ENCODE measurements at places on chromosomes 16 and 17.

- DNase-seq = no peak
These were observed 7.7 kb downstream of the USP6 start for GRCh38 chr17:5123343-5124124.

- DNase-seq = no peak
These were observed 23.6 kb downstream of the TBC1D16 start for GRCh38 chr17:80011989-80012555.

GRCh38 chr17:27906623-27907022 is 13.5 kb upstream of the LYRM9 start:
- DNase-seq = no peak

DNA sequence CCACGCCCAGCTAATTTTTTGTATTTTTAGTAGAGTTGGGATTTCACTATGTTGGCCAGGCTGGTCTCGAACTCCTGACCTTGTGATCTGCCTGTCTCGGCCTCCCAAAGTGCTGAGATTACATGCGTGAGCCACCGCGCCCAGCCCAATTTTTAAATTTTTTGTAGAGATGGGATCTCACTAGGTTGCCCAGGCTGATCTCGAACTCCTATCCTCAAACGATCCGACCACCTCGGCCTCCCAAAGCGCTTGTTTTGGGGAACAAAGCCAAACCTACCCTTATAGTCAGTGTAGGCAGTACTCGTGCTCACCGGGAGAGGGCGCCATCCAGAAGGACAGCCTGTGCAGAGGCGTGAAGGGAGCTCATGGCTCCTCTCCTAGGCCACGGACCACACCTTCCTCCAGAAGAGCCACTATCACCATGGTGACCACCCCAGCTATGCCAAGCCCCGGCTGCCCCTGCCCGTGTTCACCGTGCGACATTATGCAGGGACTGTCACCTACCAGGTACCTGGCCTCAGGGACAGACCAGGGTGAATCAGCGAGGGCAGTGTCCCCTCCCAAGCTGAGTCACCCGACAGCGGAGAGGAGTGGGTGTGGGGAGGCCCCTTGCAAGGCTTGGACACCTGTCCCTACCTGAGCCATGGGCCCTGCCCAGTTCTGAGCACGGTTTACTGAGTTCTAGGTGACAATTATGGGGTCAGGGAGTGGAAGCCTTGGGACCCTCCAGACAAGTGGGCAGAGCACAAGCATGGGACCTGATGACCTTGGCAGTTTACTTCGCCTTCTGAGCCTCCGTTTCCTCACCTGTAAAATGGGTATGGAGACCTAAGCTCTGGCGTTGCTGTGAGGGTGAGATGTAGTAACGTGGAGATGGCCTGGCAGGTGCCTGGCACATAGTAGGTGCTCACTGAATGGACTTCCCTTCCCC is 13.7 kb downstream of the MYO15B start:
- DNase-seq = peak; percentile 49

- no peak for DNase-seq
These were observed 7.6 kb upstream of the C17orf107 start for GRCh38 chr17:4891411-4892410.

GRCh38 chr17:19678581-19679453 is 30.3 kb downstream of the ALDH3A2 start:
- DNase-seq = no peak

- peak; percentile 65 for DNase-seq
These were observed at the start of gene RHBDL3 for GRCh38 chr17:32265192-32265923. Gene RHBDL3 (plus strand): TSS chr17:32265832. CDS start chr17:32266190, 358 bp downstream.

GRCh38 chr16:12467418-12468210 is 336.1 kb downstream of the CPPED1 start:
- no peak for DNase-seq

DNA sequence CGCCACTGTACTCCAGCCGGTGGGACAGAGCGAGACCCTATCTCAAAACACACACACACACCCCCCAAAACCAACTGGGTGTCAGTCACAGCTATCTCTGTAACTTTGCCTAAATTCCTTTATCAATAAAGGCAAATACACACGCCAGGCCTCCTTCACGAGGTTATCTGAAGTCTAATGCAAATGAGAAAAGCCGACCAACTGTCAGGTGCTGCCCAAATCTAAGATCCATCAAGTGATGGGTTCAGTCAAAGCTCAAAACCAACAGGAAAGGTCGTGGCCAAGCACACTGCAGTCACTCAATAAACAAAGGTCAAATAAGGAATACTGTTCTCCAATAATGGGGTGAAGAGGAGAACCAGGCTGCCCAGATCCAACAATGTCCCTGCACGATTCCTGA is 1.1 kb downstream of the ANKFY1 start:
- no peak for DNase-seq

DNA sequence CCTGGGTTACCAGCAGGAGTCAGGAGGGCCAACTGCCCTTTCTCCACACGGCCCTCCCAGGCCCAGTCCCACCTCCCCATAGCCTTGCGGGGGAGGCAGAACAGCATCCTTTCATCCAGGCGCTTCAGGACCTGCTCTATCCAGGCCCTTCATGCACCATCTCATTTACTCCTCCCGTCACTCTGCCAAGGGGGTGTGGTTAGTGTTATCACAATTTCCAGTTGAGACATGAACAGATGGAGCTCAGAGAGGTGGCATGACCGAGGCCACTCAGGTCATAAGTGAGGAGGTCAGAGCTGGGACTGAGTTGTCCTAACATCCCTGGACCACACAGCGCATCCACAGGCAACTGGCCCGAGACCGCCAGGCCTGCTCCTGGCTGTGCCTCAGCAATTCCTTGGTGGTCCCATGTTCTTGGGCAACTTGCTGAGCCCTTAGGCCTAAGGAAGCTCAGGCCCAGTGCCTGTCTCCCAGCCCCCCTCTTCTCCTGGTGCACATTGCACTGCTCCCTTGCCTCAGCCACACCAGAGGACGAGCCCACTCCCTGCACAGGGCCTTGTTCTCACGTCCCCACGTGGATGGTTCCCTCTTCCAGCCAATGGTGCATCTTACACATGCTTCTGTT is 23.8 kb downstream of the C17orf100 start:
- no peak for DNase-seq

DNA sequence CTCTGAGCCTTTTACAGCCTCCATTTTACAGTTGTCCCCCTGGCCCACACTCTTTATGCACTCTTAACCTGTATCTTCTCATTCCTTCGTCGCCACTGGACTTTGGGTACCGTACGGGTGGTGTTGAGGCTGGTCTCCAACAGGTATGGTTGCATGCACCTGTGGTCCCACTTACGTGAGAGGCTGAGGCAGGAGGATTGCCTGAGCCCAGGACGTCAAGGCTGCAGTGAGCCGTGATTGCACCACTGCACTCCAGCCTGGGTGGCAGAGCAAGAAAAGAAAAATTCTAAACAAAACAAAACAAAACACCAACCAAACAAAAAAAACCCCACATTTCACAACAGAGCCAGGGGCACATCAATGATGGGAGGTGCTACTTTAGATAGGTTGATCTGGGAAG is 14.4 kb upstream of the TMEM98 start:
- no peak for DNase-seq

DNA sequence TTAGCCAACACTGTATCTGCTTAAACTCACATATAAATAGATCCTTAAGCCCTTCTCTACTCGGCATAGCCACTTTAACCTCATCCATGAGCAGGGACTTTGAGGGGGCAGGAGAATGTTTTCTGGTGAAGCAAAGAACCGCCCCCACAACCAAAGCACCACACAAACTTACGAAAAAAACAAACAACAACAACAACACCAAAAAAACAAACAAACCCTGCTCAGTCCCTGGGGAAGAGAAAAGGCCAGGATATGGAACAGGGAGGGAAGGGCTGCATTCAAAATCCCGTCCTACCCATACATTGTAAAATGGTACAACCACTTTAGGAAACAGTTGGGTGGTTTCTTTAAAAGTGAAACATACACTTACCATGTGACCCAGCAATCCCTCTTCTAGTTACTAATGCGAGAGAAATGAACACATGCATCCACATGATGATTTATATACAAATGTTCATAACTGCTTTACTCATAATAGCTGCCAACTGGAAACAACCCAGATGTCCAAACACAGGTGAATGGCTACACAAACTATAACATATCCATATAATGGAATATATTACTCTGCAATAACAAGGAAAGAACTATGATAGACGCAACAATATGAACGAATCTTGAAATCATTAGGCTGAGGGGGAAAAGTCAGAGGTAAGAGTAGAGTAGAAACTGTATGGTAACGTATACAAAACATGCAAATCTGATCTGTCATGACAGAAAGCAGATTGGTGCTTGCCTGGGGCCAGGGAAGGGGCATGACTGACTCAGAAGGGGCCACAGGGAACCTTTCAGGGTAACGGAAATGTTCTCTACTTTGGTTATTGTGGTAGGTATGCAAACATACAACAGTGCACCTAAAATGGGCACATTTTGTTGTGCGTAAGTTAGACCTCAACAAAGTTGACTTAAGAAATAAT is 37.7 kb upstream of the TOB1 start:
- no peak for DNase-seq

DNA sequence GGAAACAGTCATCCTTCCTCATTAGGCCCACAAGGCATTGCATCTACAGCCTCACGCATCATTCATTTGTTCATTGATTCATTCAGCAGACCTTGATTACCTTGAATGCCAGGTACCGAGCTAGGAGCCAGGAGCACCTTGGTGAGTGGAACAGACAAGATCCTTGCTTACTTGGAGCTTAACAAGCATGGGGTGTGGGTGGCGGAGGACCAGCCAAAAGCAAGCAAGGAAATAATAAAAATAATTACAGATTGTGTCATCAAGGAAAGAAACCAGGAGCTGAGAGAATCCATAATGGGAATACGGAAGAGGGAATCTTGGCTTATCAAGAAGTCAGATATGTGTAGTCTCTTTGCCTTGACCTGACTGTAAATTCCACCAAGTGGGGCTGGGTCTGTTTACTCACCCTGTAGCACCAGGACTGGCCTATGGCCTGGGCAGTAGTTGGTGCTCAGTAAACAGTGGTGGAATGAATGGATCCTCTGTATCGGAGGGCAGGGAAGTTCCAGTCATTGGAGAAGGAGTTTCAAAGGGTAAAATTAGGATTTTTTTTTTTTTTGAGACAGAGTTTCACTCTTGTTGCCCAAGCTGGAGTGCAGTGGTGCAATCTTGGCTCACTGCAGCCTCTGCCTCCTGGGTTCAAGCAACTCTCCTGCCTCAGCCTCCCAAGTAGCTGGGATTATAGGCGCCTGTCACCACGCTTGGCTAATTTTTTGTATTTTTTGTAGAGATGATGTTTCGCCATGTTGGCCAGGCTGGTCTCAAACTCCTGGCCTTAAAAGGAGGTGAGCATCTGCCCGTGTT is 157.7 kb downstream of the MSI2 start:
- no peak for DNase-seq

GRCh38 chr16:2280461-2280860 is 12.5 kb upstream of the RNPS1 start:
- no peak for DNase-seq

GRCh38 chr16:57720142-57720575 is 15.4 kb upstream of the KATNB1 start:
- DNase-seq = peak; percentile 55

DNA sequence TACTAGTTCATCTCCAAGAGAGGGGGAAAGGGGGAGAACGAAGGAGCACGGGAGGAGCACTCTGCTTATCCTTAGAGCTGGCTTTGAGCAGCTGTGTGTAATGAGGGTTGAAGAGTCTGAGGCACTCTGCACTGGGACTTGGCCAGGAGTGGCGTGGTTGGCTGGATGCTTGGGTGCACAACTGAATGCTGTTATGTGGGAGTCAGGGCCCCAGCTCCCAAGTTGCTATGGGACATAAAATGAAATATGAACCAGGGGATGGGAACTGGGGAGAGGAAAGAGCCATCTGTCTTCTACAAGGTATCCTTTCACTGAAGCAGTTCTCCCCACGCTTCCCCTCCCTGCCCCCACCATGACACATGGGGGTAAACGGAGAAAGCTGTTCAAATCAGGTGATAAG is 105.9 kb upstream of the ANKFN1 start:
- DNase-seq = no peak

DNA sequence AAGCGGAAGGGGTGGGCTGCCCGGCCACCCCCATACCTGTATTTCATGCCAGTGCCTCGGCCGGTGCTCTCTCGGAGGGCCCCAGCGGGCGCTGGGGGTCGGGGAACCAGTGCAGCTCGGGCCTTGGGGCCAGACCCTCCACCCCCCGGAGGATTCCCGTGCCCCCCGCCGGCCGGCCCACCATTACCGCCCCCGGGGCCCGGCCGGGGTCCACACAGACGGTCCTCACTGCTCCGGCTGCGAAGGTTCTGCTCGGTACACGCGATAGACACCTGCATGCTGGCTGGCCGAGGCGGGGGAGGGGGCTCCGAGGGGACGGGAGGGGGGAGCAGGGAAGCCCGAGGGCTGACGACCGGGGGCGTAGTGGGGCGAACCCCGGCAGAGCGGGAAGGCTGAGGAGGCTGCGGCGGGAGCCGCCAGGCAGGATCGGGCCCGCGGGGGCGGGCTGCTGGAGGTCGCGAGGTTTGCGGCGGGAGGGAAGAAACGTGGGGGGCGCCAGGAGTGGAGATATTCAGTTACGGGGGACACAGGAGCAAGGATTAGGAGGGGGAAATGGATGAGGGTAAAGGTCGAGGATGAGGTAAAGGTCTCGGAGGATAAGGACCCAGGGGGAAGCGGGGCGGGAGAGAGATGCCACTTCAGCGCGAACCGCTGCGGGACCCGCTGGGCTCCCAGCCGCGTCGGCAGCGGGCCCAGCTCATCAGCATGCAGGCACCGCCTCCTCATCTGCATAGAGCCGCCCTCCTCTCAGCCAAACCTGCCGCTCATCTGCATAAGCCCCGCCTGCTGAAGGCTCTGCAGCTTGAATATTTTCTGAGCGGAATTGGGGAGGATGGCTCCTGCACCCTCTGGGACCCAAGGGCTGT is at the start of gene KCNAB3:
Gene KCNAB3, minus strand, starts transcription at position 699 of the 866 bp plus-strand sequence. Its CDS starts 421 bp downstream, at position 278.
- peak; percentile 85 for DNase-seq

- peak; percentile 18 for DNase-seq
These were observed 684 bp upstream of the NUDT16L1 start for GRCh38 chr16:4692460-4693295.

- DNase-seq = no peak
These were observed 18.4 kb downstream of the PSMD7 start for GRCh38 chr16:74315059-74315458.

- DNase-seq = no peak
These were observed 33.4 kb upstream of the TMEM92 start for GRCh38 chr17:50240851-50241250.

DNA sequence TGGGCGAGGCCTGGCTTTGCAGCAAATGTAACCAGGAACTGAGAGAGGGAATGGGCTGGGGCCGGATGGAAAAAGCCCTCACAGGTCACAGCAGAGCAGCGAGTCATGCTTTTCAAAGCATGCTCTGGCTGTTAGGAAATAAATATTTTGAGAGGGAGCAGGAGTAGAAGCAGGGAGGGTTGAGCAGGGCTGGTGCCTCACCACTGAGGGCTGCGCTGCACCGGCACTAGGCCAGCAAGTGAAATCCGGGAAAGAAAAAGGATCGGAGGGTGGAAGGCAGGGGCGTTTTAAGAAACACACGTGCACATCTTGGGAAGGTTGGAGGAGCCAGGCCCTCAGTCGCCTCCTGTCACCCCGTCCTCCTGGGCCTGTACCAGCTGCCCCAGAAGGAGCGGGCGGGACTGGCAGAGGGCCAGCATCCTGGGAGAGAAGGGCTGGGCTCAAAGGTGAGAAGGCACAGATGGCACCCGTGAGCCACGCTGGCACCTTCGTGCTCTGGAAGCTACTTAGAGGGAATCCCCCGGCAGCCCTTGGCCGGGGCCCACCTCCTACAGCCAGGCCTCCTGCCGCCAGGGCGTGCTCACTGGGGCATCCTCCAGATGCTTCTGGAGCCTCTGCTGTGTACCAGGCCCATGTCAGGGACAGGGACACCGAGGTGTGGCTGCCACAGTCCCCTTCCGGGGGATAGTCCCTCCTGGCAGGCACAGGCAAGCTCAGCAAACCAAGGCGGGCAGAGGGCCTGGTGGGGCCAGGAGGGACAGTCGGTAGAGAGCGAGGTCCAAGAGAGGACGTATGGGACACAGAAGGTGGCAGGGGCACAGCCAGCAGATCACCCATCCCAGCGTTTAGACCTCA is 71.5 kb upstream of the PLCG2 start:
- DNase-seq = peak; percentile 48
